Upper lobe of right lung (tissue), 1 donor: ENCODE measurements at places on chromosomes 1 and 21. TPM values are rescaled to one million over a fixed set of nuclear protein-coding genes. Genes with fewer than 3 reads are reported as not detected.

GRCh38 chr1:69315823-69316222 is 251.9 kb upstream of the LRRC7 start:
- DNase-seq: no peak

The TAS1R1 gene
- not detected for total RNA-seq

The C8A gene
- total RNA-seq: not detected

DNA sequence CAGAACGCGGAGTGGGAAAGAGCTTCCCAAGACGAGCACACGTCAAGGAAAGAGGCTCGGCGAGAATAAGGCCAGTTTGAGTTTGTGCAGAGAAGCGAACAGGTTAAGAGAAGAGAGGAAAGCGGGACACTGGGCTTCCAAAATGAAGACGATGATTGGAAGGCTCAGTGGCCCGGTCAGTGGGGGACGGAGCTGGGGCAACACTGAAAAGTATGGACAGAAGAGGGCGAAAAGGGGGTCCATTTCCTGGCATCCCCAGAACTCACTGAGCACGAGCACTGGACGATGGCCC is 258 bp downstream of the CCT3 start:
- no peak for DNase-seq

The ANGPTL3 gene
- not detected for total RNA-seq

- no peak for DNase-seq
These were observed 703 bp downstream of the PUM1 start for GRCh38 chr1:31064718-31065309.

DNA sequence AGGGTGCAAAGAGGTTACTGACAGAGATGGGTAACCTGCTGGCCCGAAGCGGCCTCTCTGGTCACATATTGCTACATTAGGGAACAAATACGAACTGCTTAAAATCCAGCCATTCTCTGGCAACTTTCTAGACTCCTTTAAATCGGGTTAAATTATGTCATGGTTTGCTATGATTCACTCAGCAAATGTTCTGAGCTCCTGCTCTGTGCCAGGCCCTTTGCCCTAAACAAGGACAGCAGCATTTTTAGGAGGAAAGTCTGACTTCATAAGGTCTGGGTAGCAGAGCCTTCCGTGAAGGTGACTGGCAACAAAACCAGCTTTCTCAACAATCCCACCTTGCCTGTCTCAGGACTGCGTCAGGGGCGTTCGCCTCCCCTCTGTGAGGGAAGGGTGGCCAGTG is 15.4 kb downstream of the ZP4 start:
- DNase-seq: no peak

GRCh38 chr1:109926662-109927300 is 16.1 kb downstream of the CSF1 start:
- DNase-seq: no peak
